ENCODE measurements at places on chromosomes 7 and 10.

DNA sequence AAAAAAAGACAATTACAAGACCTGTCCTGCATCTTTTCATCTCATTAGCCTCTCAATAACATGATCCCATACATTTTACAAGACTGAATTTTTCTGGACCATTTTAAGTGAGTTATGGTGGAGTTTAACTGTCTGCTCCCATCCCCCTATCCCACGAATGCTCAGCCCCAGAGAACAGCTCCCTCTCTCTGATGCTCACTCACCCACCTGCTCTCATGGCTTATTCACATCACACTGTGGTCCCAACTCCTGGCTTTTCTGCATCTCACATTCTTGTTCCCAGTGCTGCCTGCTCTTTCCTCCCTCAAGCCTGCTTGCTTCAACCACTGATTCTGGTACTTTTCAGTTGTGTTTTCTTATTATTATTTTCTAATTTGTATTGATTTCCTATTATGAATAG is 20.4 kb upstream of the CCSER2 start:
- DNase-seq, result no peak

- no peak for DNase-seq
These were observed 30.9 kb downstream of the COL1A2 start for GRCh38 chr7:94425546-94425945.

DNA sequence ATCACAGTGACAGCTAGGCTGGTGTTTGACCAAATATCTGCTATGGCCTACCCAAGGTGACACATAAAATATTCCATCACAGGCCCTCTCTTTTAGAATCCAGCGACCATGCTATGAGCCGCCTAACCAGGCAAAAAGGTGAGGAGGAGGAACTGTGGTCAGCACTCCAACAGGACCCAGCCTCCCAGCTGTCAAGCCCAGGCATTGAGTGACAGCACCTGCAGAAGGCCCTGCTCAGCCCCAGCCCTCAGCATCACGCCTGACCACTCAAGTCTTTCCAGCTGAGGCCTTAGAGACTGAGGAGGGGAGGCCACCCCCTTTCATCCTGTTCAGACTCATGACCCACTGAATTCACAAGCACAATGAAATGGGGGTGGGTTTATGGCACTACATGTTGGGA is 43.0 kb downstream of the CXCL12 start:
- DNase-seq, result no peak

GRCh38 chr7:116340201-116340847 is 130.0 kb downstream of the TES start:
- no peak for DNase-seq

DNA sequence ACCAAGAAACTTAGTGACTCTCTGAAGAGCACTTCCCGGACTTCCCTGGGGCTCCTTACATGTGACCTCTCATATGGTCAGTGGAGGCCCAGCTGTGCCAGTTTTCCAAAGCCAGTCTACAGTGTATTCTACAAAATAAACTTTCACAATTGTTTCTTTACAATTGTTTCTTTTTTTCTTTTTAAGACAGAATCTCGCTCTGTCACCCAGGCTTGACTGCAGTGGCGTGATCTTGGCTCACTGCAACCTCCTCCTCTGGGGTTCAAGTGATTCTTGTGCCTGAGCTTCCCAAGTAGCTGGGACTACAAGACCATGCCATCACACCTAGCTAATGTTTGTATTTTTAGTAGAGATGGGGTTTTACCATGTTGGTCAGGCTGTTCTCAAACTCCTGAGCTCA is 25.9 kb downstream of the CYP17A1 start:
- DNase-seq, result no peak

DNA sequence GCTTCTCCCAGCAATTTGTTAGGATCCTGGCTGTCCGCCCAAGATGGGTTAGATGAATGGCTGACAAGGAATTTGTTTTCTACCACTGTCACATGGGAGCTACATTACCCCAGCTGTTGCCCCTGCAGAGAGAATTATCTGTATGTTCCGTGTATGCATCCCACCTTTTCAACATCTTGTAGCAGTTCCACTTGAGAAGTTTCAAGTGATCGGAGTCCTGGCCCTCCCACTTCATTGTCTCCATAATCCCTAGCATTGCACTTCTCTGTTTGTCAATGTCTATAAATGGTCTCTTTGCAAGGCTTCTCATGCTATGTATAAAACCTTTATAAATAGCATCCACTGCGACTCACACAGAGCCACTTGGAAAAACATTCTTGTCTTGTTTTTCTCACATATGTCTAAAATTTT is 972.5 kb downstream of the CNTNAP2 start:
- no peak for DNase-seq

Measured in inflammatory macrophage treated with lipopolysaccharide for 4 hours (primary cell).